ENCODE measurements at places on chromosomes 2 and 18.
A peak's percentile ranks its signal among the peaks of the same experiment; 100 is the strongest.

DNA sequence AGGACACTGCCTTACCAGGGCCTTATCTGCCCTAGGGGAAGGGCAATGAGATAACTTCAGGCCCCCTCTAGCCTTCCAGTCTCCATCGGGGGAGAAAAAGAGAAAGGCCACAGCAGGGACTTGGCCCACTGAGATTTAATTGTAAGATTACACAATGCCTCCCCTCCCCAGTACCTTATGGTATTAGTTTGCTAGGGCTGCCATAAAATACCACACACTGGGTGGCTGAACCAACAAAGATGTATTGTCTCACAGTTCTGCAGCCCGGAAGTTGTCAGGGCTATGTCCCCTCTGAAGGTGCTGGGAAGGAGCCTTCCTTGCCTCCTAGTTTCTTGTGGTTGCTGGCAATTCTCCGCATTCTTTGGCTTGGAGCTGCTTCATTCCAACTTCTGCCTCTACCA, 34.8 kb upstream of the SPATA3 start:
- no peak overlapping the region for H3K27ac ChIP-seq
- DNase-seq, result no peak
- H3K4me1 ChIP-seq, result peaks cover 25% of the 10 kb centered on the region
- H3K4me3 ChIP-seq, result no peak overlapping the region
- peaks cover 57% of the 10 kb centered on the region for H3K27me3 ChIP-seq

DNA sequence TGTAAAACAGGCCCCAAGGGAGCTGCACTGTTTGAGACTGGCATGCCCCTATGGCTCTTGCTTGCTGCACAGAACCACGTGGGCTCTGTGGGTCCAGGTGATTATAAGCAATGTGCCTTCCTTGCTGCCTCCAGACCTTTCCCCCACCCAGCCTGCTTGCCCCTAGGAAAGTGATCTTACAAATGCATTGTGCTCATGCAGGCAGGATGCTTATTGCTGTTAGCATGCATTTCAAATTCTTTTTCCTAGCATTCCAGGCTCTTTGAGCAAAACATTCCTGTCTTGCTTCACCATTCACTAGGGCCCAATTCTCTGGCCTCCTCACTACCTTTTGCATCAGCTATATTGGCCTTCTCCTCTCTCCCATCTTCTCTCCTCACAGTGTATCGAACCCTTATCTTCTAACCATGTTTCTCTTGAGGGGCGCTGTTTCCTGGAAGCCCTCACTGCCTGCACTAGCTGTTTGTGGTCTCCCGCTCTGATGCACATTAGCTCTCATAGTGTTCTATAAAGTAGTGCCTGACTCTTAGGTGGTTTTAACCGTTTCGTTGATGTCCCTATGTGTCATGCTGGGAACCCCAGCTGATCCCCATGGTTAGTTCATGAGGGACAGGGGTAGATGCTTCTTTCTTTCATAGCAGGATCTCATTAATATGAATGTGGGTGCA, 152.9 kb upstream of the EPAS1 start:
- no peaks in the 10 kb centered on the region for H3K27me3 ChIP-seq
- H3K27ac ChIP-seq, result peak overlapping the region; percentile 85

DNA sequence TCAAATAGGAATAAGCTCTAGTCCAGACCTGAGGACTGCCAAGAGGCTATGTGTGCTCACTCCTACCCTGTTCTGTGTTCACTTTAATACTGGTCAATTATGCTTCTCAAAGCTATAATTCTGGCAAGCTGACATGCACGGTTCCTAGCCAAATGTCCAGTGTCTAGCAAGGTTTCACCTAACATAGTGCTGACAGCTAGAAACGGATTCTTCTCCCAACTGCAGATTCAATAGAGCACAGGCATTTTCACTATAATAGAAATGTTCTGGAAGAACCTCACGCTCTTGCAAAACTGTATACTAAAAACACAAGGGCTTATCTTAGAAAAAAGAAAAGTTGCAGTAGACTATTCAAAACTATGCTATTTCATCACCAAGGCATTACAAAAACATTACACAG, 45.1 kb downstream of the HDAC4 start:
- no peaks in the 10 kb centered on the region for H3K27me3 ChIP-seq
- no peak overlapping the region for H3K4me3 ChIP-seq

GRCh38 chr18:27922780-27923179, 254.2 kb downstream of the CDH2 start:
- H3K4me1 ChIP-seq, result no peaks in the 10 kb centered on the region
- no peak for DNase-seq
- no peak overlapping the region for H3K27ac ChIP-seq
- no peaks in the 10 kb centered on the region for H3K27me3 ChIP-seq

DNA sequence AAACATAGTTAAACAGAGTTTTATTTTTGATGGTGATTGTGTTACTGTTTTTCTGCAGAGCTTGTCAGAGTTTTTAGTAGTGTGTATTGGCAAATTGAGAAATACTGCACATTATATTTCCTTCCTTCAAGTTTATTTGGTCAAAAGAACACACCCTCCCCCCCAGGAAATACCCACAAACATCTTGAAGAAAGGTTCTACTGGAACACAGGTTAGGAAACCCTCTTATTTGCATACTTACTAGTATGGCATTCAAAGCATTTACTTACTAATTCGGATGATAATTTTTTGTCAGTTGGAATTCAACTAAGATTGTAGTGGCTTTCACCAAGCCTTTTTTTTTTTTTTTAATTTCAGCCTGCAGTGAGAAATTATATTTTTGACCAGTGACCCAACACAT, 9.1 kb downstream of the CAB39 start:
- H3K36me3 ChIP-seq, result peaks cover 55% of the 10 kb centered on the region
- no peaks in the 10 kb centered on the region for H3K27me3 ChIP-seq
- H3K4me3 ChIP-seq, result peak overlapping the region; percentile 58
- H3K4me1 ChIP-seq, result peaks cover 72% of the 10 kb centered on the region

DNA sequence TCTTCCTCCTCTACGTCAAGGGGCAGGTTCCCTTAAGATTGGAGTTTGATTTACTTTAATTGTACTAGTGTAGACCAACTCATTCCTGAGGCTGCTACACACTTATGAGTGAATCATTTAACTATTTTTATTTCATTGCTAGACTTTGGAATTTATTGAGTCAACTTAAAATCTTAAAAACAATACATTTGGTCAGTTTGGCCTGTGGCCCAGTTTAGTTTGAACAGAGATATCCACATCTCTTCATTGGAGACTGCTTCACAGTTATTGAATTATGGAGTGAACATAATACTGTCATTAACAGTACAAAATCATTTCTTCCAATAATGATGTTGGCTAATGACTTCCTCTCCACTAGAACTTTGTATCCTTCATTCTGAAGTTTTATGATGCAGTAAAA, 34.5 kb upstream of the STPG4 start:
- H3K36me3 ChIP-seq, result no peaks in the 10 kb centered on the region
- H3K4me3 ChIP-seq, result no peak overlapping the region
- no peaks in the 10 kb centered on the region for H3K4me1 ChIP-seq

DNA sequence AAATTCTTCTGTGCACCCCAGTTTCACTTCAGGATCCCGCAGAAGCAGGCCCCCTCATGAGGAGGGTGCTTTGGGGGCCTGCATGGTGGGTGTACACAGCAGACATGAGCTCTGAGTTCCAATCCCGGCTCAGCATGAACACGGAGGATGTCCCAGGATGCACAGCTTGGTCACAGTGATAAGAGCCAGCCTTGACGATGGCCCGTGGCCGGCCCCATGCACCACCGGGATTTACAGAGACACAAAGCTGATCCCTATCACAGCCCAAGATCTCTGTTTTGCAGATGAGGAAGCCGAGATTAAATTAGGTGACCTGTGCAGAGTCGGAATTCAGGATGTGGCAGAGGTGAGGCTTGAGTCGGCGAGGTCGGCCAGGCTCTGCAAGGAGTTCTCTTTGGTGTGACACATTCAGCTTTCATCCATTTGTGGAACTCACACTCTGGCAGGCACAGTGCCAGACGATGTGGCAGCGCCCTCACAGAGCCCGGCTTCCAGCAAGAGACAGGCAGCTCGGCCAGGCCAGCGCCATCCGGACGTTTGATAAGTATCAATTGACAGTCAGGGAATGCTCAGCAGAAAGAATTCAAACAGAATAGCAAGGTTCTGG, 456.3 kb upstream of the MYT1L start:
- H3K36me3 ChIP-seq, result no peaks in the 10 kb centered on the region
- no peaks in the 10 kb centered on the region for H3K27me3 ChIP-seq
- no peaks in the 10 kb centered on the region for H3K4me1 ChIP-seq
- H3K4me3 ChIP-seq, result no peak overlapping the region
- no peak overlapping the region for H3K27ac ChIP-seq

- H3K27me3 ChIP-seq, result no peaks in the 10 kb centered on the region
- no peaks in the 10 kb centered on the region for H3K4me1 ChIP-seq
- no peaks in the 10 kb centered on the region for H3K36me3 ChIP-seq
- no peak overlapping the region for H3K27ac ChIP-seq
Measured at GRCh38 chr18:61149786-61150185, 183.4 kb upstream of the CDH20 start.

GRCh38 chr2:4673025-4673489, 969.7 kb downstream of the DCDC2C start:
- no peaks in the 10 kb centered on the region for H3K27me3 ChIP-seq
- peak overlapping the region; percentile 24 for H3K4me3 ChIP-seq
- no peaks in the 10 kb centered on the region for H3K36me3 ChIP-seq
- H3K4me1 ChIP-seq, result no peaks in the 10 kb centered on the region
- H3K27ac ChIP-seq, result no peak overlapping the region

DNA sequence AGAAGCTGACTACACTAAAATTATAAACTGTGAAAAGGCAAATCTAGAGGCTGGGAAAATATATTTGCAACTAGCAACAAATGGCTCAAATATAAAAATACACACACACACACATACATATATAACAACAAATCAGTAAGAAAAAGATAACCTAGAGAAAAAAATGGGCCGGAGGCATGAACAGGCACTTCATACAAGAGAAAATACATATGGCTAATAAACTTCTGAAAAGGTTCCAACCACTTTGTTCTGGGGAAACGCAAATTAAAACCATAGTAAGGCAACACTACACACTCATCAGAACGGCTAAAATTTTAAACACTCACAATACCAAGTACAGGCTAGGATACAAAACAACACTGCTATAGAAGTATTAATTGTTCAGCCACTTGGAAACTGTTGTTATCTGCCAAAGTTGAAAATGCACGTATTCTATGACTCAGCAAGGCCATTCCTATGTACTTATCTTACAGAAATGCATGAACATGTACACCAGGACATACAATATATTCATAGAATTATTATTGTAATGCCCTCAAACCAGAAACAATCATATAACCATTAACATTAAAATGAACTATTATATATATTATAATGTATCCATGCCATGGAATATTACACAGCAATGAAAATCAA, 15.6 kb downstream of the WDSUB1 start:
- peaks cover 8% of the 10 kb centered on the region for H3K36me3 ChIP-seq
- DNase-seq, result no peak
- H3K4me1 ChIP-seq, result peaks cover 5% of the 10 kb centered on the region

DNA sequence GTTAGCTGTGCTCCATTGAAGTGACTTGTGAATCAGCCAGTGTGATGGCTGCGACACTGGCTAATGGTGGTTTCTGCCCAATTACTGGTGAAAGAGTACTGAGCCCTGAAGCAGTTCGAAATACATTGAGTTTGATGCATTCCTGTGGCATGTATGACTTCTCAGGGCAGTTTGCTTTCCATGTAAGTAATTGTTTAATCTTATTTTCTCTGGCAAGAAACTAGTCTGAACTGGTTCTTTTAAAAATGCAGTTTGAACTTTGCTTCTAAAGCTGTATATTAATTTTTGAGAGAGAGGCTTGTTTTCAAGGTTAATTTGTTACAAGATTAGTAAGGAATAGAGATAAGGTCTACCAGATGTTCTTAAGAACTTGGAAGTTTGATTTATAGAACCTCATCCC, 46.7 kb downstream of the GLS start:
- no peaks in the 10 kb centered on the region for H3K27me3 ChIP-seq
- peaks cover 58% of the 10 kb centered on the region for H3K36me3 ChIP-seq
- no peak for DNase-seq
- peaks cover 7% of the 10 kb centered on the region for H3K4me1 ChIP-seq

DNA sequence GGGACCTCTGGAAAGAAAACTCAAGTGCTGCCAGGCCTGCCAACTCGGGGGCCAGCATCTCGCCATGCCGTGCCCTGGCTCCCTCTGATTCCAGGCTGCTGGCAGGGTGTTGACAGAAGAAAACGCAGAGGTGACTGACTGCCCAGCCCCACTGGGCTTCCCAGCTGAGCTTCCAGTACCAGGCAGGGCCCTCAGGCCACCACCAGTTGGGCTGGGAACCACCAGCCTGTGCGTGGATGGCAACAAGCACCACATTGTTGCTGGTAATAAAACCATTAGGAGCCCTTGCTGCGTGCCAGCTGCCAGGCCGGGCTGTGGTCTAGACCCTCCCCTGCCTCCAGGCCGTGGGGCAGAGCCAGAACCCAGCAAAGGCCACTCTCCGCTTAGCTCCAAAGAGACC, 9.2 kb downstream of the DNMT3A start:
- peaks cover 18% of the 10 kb centered on the region for H3K36me3 ChIP-seq
- H3K27me3 ChIP-seq, result no peaks in the 10 kb centered on the region
- peaks cover 36% of the 10 kb centered on the region for H3K4me1 ChIP-seq

GRCh38 chr2:121417826-121418225, 112.9 kb upstream of the RNU4ATAC start:
- H3K27me3 ChIP-seq, result no peaks in the 10 kb centered on the region
- H3K4me1 ChIP-seq, result no peaks in the 10 kb centered on the region
- DNase-seq, result no peak
- peaks cover 13% of the 10 kb centered on the region for H3K36me3 ChIP-seq
- no peak overlapping the region for H3K27ac ChIP-seq
- no peak overlapping the region for H3K4me3 ChIP-seq

GRCh38 chr2:71989671-71990070, 158.0 kb downstream of the CYP26B1 start:
- no peaks in the 10 kb centered on the region for H3K27me3 ChIP-seq
- no peaks in the 10 kb centered on the region for H3K4me1 ChIP-seq

DNA sequence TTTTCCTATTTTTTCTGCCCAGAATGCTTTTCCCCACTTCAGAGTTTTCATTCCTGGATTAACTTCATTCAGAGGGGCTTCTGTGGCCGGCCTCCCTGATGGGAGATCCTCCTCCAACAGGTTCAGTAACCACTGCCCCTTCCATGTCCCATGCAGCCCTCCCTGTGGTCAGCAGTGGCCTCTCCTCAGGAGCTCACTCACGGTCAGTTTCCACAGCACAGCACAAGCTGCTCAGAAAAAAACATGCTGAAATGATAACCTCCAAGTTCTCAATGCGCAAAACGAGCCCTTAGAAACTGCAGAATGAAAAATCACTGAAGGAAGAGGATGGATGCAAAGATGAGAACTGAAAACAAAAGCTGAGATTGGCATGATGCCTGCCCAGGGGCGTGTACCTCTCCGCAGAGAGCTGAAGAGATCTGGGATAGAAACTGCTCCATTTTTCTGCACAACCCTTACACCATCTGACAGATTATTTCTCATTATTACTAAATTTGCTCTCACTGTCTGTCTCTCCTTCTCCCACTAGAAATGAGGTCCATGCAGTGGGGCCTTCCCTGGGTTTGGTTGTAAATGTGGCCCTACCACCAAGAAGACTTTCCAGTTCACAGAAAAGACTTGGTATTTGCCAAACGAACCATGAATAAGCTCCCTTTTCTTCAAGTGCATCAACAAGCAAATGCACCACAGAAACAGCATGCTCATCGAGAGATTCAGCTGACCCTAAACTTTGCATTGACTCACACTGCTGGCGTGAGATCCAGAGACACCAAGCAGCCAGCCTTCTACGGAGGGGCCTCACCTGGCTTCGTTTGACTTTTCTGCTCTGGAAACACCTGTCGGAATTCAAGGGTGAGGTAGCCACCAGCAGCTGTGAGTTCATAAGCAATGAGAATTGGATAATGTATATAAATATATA, 51.5 kb downstream of the TMEM18 start:
- no peaks in the 10 kb centered on the region for H3K27me3 ChIP-seq
- no peaks in the 10 kb centered on the region for H3K4me1 ChIP-seq
- H3K36me3 ChIP-seq, result no peaks in the 10 kb centered on the region
- H3K4me3 ChIP-seq, result no peak overlapping the region
- H3K27ac ChIP-seq, result no peak overlapping the region

All from T-helper 2 cell treated with Interferon-gamma antibody and Interleukin-4, amounts not matched to agents 5 μg/mL and 100 μg/mL, for 36 hours (primary cell).